Fibroblast of skin of abdomen (primary cell): ENCODE measurements at places on chromosomes 12 and 14.

GRCh38 chr12:114998118-114998749, 314.3 kb upstream of the TBX3 start:
- no peak for DNase-seq

DNA sequence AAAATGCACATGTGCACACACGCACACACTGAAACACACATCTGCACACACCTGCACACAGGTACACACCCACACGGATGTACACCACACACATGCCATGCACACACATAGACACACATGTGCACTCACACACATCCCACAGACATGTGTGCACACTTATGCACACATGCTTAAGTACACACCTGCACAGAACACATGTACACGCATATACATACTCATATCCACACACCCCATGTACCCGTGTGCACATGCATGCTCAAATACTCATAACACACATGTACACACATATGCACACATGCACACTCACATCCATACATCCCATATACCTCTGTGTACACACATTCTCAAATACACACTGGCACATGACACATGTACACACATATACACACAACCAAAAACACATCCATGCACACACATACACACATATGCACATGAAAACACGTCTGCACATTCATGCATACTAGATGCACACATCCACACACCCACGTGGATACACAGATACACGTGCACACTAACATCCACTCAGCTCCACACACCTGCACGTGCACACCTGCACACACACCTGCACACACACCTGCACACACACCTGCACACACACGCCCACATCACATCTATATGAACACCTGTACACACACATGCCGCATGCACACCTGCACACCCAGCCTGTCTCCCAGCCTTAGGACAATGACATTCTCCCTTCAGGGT, 336.7 kb downstream of the ADGRD1 start:
- no peak for DNase-seq

DNA sequence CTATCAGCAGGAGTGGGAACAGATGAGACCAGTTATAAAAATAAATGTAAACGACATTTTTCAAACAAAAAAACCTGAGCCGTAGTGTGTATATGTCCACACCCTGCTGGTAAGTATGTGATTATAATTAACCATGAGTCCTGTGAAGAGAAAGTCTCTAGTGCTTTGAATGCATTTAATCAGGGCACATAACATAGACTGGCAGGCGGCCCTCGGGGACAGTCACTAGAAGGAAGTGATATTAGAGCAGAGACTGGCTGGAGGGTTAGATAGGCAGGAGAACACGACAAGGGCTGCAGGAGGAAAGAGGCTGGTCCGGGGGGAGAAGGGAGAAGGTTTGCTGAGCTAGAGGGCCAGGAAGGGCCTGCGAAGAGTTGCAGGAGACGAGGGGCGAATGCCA, 23.8 kb upstream of the ELK3 start:
- DNase-seq: no peak

- no peak for DNase-seq
Observed at GRCh38 chr12:65574867-65575266, 249.4 kb upstream of the HMGA2 start.

- DNase-seq: no peak
Observed at GRCh38 chr14:103928011-103928890, at the start of gene TDRD9. Gene TDRD9, plus strand, starts transcription at chr14:103928456. Its CDS starts 54 bp downstream, at chr14:103928510.

- no peak for DNase-seq
Observed at GRCh38 chr12:459430-460258, at the start of gene B4GALNT3. Gene B4GALNT3, plus strand, starts transcription at chr12:459939. Its CDS starts 438 bp downstream, at chr12:460377.

DNA sequence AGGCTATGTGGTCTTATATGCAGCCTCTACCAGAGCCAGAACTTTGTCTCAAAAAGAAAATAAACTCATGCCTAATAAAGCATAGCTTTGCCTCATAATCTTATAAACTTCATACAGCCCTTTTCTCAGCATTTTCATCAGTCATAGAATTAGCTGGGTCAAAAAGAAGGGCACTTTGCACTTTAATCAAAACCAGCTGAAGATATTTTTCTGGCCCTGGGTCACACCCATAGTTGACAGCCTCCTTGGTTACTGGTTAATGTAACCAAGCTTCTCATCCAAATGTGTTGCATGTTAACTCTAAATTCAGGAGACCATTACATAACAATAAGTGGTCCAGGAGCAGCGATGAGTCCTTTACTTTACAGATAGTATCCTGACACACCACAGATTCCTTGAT, 558.2 kb downstream of the FLRT2 start:
- DNase-seq: no peak

- no peak for DNase-seq
Observed at GRCh38 chr12:94603434-94604365, 46.7 kb downstream of the TMCC3 start.

GRCh38 chr12:74285773-74286172, 251.9 kb upstream of the ATXN7L3B start:
- no peak for DNase-seq

DNA sequence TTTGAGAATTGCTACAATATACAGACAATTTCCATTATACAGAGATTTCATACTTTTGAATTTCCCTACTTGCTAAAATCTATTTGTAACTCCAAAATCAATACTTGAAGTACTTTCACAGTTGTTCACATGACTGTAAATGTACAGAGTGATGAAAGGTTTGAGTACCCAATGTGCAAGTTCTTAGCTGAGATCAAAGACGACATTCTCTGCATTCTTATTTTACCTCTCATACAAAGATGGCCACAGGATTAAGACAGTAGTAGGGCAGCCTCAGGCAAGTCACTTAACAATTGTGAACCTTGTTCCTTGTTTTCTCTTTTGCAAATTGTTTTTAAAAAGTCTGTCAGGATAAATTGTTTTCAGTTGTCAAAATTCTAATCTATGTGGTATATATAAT, 255.9 kb upstream of the KITLG start:
- peak; percentile 14 for DNase-seq

DNA sequence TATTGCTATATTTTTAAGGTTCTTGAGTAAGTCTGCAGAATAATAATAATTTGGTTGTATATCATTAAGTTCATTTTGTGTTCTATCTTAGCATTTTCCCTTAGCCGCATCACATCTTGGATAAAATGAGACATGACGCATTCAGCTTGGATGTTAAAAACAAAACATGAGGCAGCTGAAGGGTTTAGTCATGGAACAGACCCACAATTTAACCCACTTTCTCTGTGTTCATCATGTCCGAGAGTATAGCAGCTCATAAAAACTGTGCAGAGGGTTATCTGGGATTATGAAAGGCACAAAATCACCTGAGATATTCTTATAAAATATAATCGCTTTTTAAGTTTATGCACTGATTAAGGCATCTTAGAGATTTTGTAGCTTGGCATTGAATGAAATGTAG, 219.3 kb downstream of the TRHDE start:
- DNase-seq: peak; percentile 61

GRCh38 chr12:50536831-50537537, 32.2 kb downstream of the DIP2B start:
- no peak for DNase-seq

DNA sequence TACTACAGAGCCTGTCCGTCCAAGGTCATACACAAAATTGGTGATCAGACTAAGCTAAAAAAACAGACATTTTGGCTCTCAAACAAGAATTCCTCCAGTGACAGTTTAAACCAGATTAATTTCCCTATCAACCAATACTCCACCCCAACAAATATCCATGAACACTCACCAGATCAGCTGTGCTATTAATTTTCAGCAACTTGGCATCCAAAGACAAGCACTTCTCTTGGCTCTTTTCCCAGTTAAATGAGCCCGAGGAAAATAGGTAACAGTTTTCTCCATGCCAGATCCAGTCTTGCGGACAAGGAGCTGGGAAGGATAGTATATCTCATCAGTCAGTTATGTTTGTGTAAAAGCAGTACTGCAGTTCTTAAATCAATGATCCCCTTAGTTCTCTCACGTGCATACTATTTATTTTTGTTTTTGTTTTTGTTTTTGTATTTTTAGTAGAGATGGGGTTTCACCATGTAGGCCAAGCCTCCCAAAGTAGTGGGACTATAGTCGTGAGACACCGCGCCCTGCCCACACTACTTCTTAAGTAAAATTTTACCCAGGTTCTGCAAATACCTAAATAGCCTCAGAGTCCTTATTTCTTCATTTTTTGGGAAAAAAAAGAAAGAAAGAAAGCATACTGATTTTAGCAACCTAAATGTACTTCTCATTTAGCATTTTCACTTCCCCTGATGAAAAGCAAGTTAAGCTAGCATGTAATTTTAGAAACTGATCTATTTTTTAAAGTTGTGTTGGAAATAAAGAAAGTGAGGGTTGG, 11.1 kb downstream of the OLR1 start:
- DNase-seq: no peak

DNA sequence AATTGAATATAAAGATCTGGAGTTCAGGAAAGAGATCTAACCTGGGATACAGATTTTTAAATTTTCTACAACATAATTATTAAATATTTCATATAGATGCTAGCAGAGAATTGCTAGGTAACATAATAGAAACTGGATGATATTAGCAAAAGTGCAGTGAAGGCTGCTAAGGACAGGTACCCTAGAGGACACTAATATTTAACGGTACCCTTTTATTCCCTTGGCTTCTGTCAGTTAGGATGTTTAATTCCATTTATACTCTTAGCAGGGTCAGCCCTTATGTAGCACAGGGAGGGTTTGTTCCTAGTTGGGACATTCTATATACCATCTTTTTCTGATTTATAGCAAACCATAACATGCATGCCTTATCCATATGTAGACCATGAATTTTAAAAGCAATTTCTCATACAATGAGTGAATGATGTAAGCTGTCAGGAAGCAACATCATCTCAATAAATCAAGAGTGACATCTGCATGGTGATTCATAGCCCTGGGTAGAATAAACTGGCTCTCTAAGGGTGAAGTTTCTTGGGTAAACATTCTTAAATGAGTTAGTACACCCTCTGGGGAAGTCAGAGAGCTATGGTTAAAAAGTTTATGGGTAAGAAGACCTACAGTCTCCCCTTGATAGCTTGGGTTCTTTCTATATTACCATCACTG, 404.4 kb upstream of the MGAT4C start:
- DNase-seq: peak; percentile 90

DNA sequence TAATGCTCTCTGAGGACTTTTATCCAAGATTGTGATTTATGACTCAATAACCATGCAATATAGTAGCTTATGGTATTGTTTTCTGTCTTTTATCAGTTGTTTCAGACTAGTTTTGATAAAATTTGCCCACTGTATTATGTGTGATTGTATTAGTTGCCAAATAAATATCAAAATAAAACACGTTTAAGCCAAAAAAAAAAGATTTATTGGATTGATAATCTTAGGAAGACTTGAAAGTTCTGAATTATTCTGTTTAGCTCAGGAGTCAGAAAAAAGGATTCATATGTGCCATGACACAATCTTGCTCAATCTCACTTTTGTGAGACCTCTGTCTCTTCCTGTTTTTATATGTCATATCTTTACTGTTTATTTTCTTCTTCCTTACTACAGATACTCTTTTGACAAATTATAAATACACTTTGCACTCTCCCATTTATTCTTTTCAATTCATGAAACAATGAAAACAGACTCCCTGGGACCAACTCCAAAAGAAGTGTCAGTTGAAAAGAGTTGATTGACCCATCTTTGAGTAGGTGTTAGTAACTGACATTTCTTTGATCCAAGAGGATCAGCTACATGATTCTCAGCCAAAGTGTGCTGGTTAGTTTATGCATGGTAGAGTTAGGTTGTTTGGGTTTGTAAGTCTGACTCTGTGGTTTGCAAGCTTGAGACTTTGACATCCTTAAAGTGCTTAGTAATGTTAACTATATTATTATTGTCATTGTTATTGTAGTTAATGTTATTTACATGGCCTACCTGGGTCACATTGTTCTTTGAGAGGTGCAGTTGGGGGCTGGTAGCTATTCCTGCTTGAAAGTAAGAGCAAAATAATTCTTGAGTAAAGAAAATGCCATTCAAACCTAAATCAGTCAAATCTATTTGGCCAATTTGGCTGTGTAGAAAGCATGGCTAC, 2.5 kb downstream of the OR6C76 start:
- DNase-seq: no peak

DNA sequence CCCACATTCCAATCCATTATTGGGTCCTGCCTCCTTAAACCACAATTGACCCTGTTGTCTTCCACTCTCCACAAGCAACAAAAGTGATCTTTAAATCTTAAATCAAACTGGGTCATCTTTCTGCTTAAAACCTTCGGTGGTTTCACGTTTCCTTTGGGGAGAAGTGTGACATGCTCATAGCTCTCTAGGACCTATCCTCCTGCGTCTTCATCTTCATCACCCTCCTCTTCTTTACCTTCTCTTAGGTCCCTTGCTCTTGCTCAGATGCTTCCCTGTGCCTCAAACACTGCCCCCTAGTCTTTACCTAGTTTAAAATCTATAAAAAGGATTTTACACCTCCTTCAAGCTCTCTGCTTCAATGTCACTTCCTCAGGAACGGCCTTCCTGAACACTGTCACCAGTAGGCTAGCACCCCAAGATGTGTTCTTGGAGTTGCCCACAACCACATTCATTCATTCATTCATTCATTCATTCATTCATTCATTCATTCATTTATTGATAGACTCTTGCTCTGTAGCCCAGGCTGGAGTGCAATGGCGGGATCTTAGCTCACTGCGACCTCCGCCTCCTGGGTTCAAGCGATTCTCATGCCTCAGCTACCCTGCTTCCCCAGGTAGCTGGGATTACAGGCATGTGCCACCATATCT, 46.8 kb downstream of the GALNT4 start:
- DNase-seq: no peak

GRCh38 chr14:92160619-92161018, 38.9 kb downstream of the CPSF2 start:
- peak; percentile 77 for DNase-seq

GRCh38 chr14:86299994-86300393, 770.0 kb downstream of the FLRT2 start:
- no peak for DNase-seq

DNA sequence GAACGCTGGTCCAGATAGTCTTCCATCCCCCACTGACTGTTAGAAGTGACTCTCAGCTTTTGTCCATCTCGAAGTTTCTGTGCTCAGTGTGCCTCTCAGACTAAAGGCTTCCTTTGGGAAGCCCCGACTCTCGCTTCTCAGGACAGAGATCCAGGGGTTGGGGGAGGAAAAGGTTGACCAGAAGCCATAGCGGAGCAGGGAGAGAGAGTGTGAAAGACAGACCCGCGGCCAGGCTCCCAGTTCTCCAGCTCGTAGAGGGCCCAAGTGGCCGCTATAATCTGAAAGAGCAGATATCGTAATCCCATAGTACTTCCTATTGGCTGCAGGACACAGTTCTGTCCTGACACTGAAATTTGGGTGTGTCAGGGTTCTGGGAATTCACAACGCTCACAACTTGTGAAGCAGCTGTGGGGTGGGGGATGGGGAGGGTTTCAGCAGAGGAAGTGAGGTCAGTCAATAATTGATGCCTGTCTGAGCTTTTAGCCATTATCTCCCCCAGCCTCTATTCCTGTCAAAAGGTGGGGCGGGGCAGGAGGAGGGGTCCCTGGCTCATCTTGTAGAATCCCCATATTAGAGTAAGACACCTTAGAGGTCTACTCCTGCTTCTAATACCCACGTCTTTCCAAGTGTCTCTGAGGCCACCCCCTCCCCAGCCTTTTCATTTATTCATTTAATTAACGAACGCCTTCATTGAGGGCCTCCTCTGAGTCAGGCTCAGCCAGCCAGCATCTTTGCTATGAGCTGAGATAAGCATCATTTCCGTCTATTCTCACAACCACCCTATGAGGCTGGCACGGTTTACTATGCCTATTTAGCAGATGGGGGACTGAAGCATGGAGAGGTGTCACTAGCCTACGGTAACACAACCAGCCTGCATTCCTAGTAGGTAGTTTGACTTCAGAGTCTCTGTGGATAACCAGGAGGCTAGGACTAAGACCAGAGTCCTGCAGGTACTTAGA, 1.6 kb upstream of the ACVRL1 start:
- peak; percentile 61 for DNase-seq

- DNase-seq: peak; percentile 0
Observed at GRCh38 chr14:48568688-48569087, 893.3 kb upstream of the MDGA2 start.

GRCh38 chr12:125776212-125776611, 711.0 kb downstream of the AACS start:
- no peak for DNase-seq
